ENCODE measurements at places on chromosomes 13 and 19. TPM values are rescaled to one million over a fixed set of nuclear protein-coding genes. Genes with fewer than 3 reads are reported as not detected.

The GARIN5A gene
- not detected for total RNA-seq

The ZNF571 gene
- total RNA-seq = 4.0 TPM

The HIF3A gene
- total RNA-seq = not detected

The PLIN3 gene
- 86.1 TPM for total RNA-seq

The MEIS3 gene
- total RNA-seq = 29.3 TPM

The ZNF417 gene
- total RNA-seq = 15.1 TPM

The KIR3DL2 gene
- total RNA-seq = not detected

The NLRP4 gene
- not detected for total RNA-seq

The SLITRK6 gene
- total RNA-seq = under 0.01 TPM

The OR2Z1 gene
- total RNA-seq = not detected

The ZNF134 gene
- total RNA-seq = 24.7 TPM

The LILRB3 gene
- total RNA-seq = not detected

The HMGB1 gene
- 115 TPM for total RNA-seq

The PSG3 gene
- total RNA-seq = not detected

The BRCA2 gene
- 12.5 TPM for total RNA-seq

The TLE2 gene
- 1.5 TPM for total RNA-seq

The CUL4A gene
- total RNA-seq = 119 TPM

The LCP1 gene
- 2.9 TPM for total RNA-seq

The ACTN4 gene
- 221 TPM for total RNA-seq

The TUBA3C gene
- total RNA-seq = not detected

The DAND5 gene
- not detected for total RNA-seq

The NDUFA13 gene
- 205 TPM for total RNA-seq

The PROZ gene
- not detected for total RNA-seq

The NLRP12 gene
- not detected for total RNA-seq

Data from melanocyte of skin (primary cell).